ENCODE measurements at places on chromosomes 6 and 20.

GRCh38 chr6:158684745-158685324 is 35.0 kb downstream of the SYTL3 start:
- no peak for DNase-seq

DNA sequence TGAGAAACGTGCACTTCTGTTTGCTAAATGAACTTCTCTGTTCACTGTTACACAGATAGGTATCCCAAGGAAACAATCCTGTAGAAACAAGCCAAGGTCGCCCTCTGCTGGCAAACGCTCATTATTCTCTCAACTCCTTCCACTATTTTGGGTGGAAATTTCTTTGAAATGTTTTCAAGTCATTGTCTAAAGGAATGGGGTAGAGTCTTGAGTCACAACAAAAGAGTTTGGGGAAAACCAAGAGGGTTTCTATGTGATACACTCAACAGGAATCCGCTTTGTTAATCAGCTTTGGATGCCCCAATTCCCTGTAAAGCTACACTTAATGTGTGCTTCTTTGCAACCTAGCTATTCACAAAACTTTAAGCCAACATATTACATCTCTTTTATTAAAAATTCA is 4.6 kb upstream of the RAE1 start:
- DNase-seq, result peak; percentile 12

GRCh38 chr20:341682-342081 is 5.2 kb upstream of the NRSN2 start:
- DNase-seq, result no peak

GRCh38 chr6:2245877-2246863 is 765 bp upstream of the GMDS start:
- DNase-seq, result peak; percentile 73

DNA sequence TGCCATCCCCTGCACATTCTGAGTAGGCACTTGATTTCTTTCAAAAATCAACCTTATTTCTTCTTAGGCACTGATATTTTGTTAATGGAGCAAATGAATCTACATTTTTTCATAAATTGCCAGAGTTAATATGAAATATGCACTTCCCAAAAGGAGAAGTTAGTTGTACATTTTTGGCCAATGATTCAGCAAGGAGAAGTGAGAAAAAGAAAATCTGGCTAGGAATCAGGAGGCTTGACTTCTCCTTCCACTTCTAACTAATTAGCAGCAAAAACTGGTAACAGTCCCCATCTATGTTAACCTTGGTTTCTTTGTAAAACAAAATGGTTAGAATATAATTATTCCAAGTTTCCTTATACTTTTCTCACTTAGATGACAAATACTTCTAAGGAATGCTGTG is 7.0 kb upstream of the DSE start:
- no peak for DNase-seq

DNA sequence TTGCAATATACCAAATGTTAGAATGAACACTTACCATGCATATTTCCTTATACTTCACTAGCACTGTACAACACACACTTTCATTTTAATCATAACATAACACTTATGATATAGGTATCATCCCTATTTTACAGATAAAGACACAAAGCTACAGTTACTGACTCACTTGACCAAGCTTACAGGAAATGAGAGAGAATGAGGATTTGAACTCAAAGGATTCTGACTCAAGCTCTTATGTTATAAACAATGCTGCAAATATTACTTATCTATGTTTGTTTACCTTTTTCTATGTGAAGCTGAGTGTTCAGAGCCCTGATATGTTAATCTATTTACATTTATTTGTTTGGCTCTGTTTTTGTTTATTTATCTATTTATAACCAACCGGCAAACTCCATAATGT is 245.4 kb downstream of the PTPRK start:
- DNase-seq, result no peak
